ENCODE measurements at places on chromosomes 3 and 15.

DNA sequence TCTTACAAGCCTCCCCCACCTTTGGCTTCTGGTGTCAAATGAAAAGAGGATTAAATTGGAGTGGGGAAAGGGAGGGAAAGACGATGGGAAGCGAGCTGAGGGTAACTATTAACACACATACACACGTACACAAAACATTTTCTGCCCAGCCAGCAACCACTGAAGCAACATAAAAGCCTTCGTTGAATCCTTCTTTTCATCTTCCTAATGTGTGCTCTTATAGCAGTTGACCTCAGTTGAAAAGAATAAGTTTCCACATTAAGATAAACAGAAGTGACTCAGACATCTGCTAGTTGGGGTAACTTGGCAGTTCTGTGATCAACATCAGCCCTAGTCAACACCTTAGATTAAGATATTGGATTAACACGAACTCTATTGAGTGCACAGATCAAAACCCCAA lies 558.5 kb downstream of the MECOM start:
- no peak for DNase-seq

- DNase-seq = no peak
Measured at GRCh38 chr3:57118254-57118653, 46.9 kb downstream of the IL17RD start.

- DNase-seq = no peak
Measured at GRCh38 chr3:134859341-134859740, 64.3 kb downstream of the EPHB1 start.

GRCh38 chr3:186713499-186713898 lies 3.7 kb upstream of the KNG1 start:
- DNase-seq = no peak

DNA sequence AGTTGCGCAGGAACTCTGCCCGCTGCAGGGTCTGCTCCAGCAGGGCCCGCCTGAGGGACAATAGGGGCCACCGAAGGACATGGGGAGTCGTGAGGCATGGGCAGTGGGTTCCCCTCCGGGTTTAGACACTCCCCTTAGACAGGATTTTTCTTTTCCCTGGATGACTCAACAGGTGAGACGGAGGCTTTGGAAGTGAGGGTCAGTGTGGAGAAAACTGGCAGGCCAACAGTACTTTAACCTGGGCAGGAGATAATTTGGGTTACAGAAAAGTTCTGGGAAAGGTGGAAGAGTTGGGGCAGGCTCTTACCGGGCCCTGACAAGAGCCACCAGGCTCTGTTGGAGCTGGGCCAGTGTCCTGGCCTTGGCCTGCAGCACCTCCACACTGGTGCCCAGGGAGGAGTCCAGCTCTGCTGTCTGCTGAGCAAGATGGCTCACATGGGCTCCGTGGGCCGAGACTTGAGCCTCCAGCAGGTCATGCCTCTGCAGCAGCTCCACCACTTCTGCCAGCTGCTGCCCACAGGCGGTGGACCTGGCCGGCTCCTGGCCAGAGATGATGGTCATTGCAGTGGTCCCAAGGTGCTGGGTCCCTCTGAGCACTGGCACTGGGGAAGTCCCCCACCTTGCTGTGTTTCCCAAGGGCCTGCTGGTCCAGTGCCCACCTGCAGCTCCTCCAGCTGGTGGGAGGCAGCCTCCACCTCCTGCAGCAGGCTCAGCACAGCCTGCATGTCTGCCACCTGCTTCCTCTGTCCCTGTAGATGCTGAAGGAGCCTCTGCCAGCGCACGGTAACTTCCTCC lies 11.0 kb downstream of the SPTBN5 start:
- no peak for DNase-seq

- no peak for DNase-seq
Measured at GRCh38 chr3:138257986-138258385, 70.9 kb downstream of the ARMC8 start.

- no peak for DNase-seq
Measured at GRCh38 chr15:69035205-69035917, 20.9 kb downstream of the NOX5 start.

DNA sequence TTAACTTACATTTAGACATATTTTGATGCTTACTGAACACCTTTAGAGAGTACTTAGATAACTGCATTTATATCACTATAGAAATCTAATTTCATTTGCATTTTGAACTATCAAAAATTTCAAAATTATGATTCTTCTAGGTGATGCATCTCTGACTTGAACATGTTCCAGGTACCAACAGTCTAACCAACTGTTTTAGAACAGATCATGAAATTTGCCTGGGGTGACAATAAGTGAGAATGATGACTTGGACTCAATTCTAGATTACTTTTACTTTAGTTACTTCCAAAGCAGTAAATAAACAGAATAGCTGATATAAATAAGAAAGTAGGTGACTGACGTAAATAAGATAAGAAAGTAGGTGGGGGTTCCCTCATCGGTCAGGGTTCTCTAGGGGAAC lies 307.8 kb downstream of the BCHE start:
- DNase-seq = no peak

GRCh38 chr3:99962703-99963102 lies 145.0 kb downstream of the CMSS1 start:
- no peak for DNase-seq

- no peak for DNase-seq
Measured at GRCh38 chr15:72836676-72837330, 53.2 kb upstream of the ADPGK start.

DNA sequence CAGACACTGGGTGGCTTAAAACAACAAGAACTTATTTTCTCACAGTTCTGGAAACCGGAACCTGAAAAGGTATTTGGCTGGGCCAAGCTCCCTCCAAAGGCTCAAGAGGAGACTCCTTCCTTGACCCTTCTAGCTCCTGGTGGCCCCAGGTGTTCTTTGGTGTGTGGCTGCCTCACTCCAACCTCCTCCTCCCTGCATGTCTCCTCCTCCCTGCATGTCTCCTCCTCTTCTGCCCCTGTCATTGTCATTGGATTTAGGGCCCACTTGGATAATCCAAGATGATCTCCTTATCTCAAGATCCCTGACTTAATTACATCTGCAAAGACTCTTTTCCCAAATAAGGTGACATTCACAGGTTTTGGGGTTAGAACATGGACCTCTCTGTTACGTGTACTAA lies 69.8 kb upstream of the MFGE8 start:
- DNase-seq = no peak

DNA sequence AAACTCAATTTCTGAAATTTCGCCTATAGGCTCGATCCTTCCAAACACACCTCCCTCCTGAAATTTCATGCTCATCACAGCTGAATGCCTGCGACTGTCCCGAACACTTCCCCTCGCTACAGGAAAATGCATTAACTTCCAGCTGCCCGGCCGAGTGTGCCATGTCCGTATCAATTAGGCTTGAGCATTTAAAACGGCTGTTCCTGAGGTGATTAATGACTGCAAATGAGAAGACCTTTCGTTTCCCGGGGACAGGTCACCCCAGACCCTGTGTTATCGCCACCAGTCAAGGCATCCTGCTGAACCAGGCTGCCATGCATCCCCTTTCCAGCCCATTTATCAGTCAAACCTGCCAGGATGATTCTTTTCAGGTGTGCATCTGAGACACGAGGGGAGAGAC lies 63.3 kb downstream of the THBS1 start:
- no peak for DNase-seq

DNA sequence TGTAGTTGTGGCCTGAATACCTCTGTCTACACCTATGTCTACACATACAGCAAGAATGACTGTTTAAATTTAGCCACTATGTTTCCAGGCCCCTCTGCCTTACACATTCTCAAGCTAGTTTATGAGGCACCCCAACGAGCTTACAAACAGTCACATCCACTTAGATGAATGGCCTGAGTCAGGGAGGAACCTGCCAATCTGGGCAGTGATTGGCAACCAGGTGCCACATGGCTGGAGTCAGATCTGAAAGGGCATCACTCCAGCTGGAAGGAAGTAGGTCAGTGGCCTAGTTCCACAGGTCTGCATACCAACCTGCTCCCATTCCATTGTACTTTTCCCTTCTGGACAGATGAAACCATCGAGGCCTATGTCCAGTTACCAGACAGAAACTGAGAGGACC lies 136.3 kb downstream of the FOXP1 start:
- DNase-seq = no peak

DNA sequence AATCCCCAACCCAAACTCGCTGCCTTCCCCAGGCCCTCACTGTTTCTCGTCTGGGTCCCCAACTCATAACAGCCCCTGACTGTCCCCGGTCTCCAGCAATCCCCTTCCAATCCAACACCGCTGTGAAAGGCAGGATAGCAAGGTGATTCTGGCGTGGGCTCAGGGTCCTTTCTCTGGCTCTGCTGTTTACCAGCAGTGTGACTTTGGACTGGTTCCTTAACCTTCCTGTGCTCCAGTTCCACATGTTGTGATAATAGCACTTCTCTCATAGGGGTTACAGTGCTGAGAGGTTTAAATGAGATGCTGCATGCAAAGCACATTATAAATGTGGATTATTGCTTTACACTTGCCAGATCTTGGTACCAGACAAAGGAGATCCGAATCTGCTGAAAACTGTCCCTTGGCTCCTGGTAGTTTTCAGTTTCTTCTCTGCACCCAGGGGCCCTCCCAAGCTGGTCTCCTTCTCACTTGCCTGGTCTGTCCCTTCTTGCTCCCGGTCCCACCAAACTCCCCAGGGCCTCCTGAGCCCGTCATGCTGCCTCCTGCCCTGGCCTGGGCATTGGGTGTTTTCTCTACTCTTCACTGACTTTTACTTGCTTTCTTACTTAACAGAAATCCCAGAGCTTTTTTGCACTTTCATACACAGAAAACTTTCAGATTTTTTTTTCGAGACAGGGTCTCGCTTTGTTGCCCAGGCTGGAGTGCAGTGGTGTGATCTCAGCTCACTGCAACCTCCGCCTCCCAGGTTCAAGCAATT lies 26.8 kb upstream of the CYP11A1 start:
- DNase-seq = no peak

GRCh38 chr3:116020495-116020894 lies 397.2 kb downstream of the GAP43 start:
- DNase-seq = no peak

GRCh38 chr15:63226966-63227401 lies 37.6 kb downstream of the RAB8B start:
- no peak for DNase-seq

GRCh38 chr3:141471160-141471559 lies 15.7 kb upstream of the RASA2 start:
- no peak for DNase-seq

Data from NCI-H1930 (cell line).